ENCODE measurements at places on chromosomes 1 and 21.
A peak's percentile ranks its signal among the peaks of the same experiment; 100 is the strongest.

DNA sequence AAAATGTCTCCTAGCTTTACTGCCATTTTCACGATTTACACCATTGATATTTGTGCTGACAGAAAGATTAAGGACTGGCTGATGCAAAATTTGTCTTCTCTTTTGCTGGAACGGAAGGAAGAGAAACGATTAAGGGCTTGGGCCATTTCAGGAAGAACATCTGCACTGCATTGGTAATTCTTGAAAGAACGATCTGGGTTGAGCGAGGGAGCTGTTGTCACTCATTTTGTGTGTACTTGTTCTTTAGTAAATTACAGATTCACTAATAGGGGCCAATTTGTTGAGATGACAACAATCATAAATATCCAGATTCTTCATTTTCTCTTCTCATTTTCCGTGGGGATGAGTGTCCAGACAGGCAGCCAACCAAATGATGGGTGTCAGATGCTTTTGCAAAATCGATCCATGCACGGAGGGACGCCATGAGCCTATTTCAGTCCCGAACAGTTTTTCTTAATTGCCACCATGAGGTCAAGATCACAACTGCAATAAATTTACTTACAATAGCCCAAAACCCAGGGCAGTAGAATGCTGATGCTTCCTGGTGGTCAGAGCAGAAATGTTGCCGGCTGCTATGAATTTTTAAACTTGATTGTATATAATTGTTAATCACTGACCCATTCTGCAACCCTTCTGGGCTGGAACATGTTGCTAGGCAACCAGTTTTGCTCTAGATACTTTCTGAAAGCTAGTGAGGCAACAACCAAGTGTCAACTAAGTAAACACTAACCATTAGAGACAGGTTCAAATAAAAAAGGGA, 132.4 kb upstream of the TIAM1 start:
- no peak for DNase-seq

GRCh38 chr1:207022996-207023679, 9.4 kb downstream of the C1orf116 start:
- no peak for DNase-seq

- DNase-seq: peak; percentile 83
These were observed 563 bp upstream of the NFIA start for GRCh38 chr1:61081686-61082310.

- no peak for DNase-seq
These were observed 69.5 kb downstream of the LUZP1 start for GRCh38 chr1:23099171-23099536.

DNA sequence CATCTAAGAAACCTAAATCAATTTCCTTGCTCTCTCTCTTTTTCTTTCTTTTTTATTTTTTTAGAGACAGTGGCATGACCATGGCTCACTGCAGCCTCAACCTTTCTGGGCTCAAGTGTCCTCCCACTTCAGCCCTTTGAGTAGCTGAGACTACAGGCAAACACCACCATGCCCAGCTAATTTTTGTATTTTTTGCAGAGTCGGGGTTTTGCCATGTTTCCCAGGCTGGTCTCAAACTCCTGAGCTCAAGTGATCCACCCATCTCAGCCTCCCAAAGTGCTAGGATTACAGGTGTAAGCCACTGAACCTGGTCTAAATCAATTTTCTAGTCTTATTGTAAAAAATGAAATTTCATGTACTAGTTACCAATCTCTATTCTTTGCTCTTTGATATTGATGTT, 108.9 kb downstream of the LHX8 start:
- no peak for DNase-seq

GRCh38 chr1:219751870-219752507, 139.1 kb upstream of the ZC3H11B start:
- no peak for DNase-seq

DNA sequence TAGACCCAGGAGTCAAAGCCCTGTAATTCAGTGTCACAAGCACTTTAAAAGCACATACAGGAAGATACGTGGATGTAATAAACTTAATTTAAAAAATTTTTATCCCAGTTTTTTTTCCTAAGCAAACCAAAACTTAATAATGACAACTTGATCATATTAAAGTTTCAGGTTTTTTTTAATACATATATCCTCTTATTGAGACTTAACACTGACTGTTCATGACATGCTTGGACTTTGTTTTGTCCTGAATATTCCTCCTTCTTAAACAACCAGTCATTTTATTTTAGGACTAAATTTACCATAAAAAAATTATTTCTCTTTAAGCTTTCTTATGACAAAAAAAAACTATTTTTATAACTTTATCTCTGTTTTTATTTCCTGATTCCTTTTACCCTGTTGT, 64.1 kb downstream of the WDR4 start:
- no peak for DNase-seq
